HCT116 (cell line): ENCODE measurements at places on chromosomes 7 and 10. TPM values are rescaled to one million over a fixed set of nuclear protein-coding genes. Genes with fewer than 3 reads are reported as not detected.
A peak's percentile ranks its signal among the peaks of the same experiment; 100 is the strongest.

DNA sequence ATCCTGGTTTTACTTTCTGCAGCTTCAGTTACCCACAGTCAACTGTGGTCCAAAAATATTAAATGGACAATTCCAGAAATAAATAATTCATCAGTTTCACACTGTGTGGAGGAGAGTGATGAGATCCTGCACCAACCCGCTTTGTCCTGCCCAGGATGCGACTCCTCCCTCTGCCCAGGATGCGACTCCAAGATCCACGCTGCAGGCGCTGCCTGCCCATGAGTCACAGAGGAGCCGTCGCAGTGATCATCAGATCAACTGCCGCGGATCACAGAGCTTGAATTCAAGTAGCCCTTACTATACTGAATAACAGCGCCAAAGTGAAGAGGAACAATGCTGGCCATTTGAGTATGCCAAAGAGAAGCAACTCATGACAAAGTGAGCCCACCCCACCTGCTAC, 61.5 kb downstream of the GRB10 start:
- no peaks in the 10 kb centered on the region for H3K4me1 ChIP-seq
- H3K4me3 ChIP-seq, result no peak overlapping the region
- no peaks in the 10 kb centered on the region for H3K27me3 ChIP-seq
- no peak overlapping the region for H3K27ac ChIP-seq
- DNase-seq, result no peak

DNA sequence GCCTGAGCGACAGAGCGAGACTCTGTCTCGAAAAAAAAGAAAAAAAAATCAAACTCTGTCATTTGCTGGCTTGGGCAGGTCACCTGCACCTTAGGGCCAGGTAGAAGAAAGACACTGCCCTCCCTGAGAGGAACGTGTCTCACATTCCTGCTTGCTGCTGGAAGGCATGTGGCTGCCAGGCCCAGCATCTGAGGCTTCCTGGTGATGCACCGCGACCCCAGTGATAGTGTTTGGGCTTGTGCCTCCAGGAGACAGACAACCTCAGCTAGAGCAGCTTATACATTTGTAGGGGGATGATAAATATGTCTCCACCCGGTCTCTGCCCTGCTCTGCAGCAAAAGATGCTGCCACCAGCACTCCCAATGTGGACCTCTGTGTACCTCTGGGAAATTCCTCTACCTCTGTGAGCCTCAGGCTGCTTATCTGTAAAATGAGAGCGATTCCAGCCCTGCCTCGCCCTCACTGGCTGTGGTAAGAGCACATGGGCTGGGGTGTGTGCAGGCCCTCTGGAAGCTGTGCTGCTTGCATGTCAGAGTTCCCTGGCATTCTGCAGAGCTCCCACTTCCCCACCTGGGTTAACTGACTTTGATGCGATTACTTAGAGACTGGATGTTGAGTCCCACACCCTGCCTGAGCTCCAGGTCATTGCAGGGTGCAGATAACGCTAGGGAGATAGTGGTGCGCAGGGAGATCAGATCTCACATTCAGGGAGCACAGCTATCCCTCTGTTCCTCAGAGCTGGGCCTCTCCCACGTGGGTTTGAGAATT, 19.9 kb downstream of the SLC29A3 start:
- no peak overlapping the region for H3K4me3 ChIP-seq
- H3K4me1 ChIP-seq, result peaks cover 32% of the 10 kb centered on the region
- no peak for DNase-seq
- no peaks in the 10 kb centered on the region for H3K36me3 ChIP-seq
- H3K27ac ChIP-seq, result peak overlapping the region; percentile 51; the same call in 1 of the 2 replicates
- H3K27me3 ChIP-seq, result no peaks in the 10 kb centered on the region

DNA sequence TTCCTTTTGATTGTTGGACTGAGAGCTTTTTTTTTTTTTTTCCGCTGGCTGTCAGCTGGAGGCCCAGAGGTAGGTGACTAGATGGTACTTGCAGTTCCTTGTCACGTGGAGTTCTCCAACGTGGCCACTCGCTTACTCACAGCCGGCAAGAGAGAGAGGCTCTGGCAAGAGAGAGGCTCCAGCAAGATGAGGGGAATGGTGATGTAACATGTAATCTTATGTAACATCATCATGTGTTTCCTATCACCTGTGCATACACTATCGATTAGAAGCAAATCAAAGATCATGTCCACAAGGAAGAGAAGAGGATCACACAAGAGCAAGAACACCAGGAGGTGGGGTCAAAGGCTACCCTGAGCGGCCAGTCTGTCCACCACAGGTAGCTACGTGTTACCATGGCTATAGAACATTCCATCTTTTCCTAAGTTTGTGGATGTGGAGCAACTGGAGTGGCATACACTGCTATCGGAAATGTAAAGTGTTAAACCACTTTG, 4.0 kb upstream of the BORCS7 start:
- peaks cover 4% of the 10 kb centered on the region; the same call in 1 of the 2 replicates for H3K4me1 ChIP-seq

DNA sequence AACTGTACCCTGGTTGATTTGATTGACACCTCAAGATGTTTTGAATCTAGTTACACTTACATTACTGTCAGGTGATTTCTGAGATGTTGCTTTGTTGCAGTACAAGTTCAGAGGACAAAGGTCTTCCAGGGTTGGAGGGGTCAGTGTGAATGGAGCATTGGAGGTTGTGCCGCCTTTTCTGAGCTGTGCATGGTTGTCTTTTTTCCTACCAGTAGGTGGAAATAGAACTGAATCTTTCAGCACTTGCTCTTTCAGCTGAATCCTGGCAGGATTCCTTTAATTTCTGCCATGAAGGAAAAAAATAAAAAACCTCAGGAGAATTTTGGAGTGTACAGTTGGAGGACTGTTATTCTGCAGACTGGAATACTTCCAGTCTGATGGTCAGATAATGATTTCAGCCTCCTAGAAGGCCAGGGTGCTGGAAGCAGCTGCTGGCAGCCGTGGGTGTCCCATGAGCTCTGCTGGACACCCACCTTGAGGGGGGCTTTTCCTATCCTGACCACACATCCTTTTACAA, 82.7 kb downstream of the PLCE1 start:
- H3K36me3 ChIP-seq, result no peaks in the 10 kb centered on the region
- no peak overlapping the region for H3K27ac ChIP-seq
- H3K4me1 ChIP-seq, result no peaks in the 10 kb centered on the region
- no peaks in the 10 kb centered on the region for H3K27me3 ChIP-seq

DNA sequence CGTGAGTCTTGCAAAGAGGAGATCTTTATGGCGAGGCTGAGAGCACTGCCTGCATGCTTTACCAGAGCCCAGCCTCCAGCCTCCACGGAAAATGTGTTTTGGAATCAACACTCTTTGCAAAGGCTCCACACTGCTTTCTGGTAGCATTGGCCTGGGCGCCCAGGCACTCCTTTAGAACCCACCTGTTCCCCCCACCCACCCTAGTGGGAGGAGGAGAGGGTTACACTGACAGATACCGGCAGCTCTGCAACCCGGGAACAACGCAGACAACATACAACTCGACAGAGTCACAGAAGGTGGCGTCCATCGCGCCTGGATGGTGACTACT, 5.5 kb upstream of the MNX1 start:
- no peak for DNase-seq
- peaks cover 13% of the 10 kb centered on the region for H3K4me1 ChIP-seq
- H3K4me3 ChIP-seq, result no peak overlapping the region
- H3K36me3 ChIP-seq, result no peaks in the 10 kb centered on the region
- H3K27ac ChIP-seq, result no peak overlapping the region

GRCh38 chr10:131650771-131651673, 249.8 kb upstream of the PPP2R2D start:
- H3K27ac ChIP-seq, result no peak overlapping the region
- H3K27me3 ChIP-seq, result no peaks in the 10 kb centered on the region
- DNase-seq, result no peak
- no peaks in the 10 kb centered on the region for H3K36me3 ChIP-seq
- no peak overlapping the region for H3K4me3 ChIP-seq

The FRG2B gene
- not detected for total RNA-seq

The CXCL12 gene
- 0.47 TPM for total RNA-seq

The OPALIN gene
- total RNA-seq, result not detected
